ENCODE measurements at places on chromosomes 6 and 20. TPM values are rescaled to one million over a fixed set of nuclear protein-coding genes. Genes with fewer than 3 reads are reported as not detected.

CALHM5 gene
- 0.65 TPM for total RNA-seq

SCRT2 gene
- not detected for total RNA-seq

GRCh38 chr20:34824806-34825529, 483 bp downstream of the NCOA6 start:
- peak; percentile 61 for DNase-seq

DNA sequence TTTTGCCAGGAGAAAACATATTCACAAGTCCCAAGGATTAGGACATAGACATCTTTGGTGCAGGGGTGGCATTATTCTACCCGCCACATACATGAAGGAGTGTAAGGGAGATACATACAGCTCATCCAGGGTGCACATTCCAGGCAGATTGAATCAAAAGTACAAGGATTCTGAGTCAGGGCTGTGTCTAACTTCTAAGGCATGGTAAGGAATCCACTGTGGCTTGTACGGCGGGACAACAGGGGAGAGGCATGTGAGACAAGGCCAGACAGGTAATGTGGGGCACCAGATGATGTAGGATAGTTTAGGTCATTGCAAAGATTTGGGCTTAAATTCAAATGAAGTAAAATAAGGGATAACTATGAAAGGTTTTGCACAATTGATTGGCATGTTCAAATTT, 780.9 kb downstream of the C6orf118 start:
- DNase-seq: no peak

DNA sequence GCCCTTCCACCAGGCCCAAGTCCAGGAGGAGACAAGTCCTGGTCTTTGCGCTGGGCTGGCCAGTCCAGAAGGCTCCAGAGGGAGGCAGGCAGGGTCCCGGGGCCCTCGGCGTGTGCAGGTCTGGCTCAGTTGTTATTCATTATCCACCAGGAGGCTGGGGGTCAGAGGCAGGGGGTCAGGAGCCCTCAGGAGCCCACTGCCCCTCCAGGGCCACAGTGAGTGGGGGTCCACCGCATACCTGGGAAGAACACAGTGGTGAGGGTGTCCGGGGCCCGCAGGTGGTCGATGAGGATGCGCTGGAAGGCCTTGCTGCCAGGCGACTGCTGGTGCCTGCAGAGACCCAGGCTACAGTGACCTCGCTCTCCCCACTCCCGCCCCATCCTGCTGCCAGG, 4.4 kb upstream of the C20orf144 start:
- DNase-seq: no peak

DNA sequence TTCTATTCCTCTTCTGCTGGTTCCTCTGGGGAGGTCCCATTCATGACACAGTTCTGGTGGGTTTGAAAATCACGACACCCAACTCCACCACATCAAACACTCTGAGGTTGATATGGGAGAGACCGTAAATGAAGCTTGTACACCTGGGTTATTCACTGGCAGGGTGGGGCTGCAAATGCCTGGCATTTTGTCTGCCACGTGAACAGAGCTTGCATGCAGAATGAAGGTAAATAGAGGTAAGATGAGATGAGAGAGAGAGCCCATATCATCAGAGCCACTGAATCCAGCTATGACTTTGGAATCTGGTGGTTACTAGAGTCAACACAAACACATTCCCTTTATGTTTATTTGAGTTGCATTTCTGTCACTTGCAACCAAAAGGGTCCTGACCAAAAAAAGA, 97.4 kb downstream of the BANF2 start:
- DNase-seq: no peak

DNA sequence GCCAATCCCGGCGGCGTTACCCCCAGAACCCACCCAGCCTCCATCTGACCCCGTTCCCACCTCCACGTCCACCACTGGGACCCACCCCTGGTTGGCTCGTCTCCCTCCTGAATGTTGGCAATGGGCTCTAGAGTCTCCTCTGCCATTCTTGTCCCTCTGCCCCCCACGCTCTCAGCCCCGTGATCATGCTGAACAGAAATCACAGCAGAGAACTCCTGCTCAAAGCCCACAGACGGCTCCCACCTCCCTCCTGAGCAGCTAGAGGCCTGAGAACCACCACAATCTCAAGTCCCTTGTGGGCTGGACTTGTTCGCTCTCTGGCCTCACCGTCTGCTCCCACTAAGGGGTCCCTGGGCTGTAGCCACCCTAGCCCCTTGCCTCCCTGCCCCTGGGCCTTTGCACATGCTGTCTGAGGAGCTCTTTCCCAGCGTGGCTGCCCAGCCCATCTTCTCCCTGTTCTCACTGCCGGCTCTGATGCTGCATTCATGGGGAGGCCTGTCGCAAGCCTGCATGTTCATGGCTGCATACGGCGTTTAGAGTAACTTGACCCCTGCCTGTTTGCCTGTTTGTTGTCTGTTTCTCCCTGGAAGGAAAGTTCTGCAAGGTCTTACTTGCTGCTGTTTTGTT, 11.2 kb upstream of the FRMD1 start:
- no peak for DNase-seq

- no peak for DNase-seq
Observed at GRCh38 chr6:150175586-150176151, 32.8 kb downstream of the PPP1R14C start.

All from T-helper 17 cell (primary cell).